ENCODE measurements at places on chromosomes 3 and 15.

DNA sequence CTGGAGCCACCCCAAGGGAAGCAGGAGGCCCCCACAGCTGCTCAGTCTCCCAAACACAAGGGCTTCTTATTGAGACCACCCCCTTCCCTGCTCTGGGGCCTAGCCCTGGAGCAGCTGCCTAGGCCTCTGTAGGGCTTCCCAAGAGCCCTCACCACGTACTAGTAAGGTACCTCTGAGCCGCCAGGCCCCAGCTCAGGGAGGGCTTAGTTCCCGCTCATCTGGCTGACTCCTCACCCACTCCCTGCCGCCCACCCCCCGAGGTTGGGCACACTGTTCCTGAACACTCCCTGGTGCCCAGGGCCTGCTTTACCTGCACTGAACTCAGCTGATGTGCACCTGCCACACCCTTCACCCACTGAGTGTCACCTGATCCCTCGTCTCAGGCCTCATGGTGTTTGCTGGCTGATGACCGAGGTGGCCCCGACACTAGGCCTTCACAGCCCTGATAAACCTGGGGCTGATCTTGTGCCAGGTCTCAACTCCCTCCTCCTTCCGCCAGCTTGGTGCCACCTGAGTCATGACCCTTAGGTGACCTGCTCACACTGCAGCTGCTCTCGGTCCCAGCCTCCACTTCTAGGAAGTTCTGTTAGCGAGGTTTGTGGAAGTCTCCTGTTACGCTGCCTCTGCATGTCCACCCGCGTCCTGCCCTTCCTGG is 18.0 kb upstream of the SPTBN5 start:
- no peaks in the 10 kb centered on the region for H3K27me3 ChIP-seq
- no peak overlapping the region for H3K4me3 ChIP-seq
- peaks cover 2% of the 10 kb centered on the region for H3K4me1 ChIP-seq
- peaks cover 28% of the 10 kb centered on the region for H3K36me3 ChIP-seq

- H3K36me3 ChIP-seq = peaks cover 42% of the 10 kb centered on the region
- H3K4me1 ChIP-seq = peaks cover 100% of the 10 kb centered on the region
- H3K27ac ChIP-seq = peak overlapping the region; percentile 99
Observed at GRCh38 chr15:31342781-31343626, 16.4 kb downstream of the KLF13 start.

GRCh38 chr15:71591057-71591456 is 219.3 kb upstream of the NR2E3 start:
- no peaks in the 10 kb centered on the region for H3K27me3 ChIP-seq
- no peak overlapping the region for H3K27ac ChIP-seq
- no peak for DNase-seq
- H3K4me3 ChIP-seq = no peak overlapping the region
- H3K4me1 ChIP-seq = no peaks in the 10 kb centered on the region
- no peaks in the 10 kb centered on the region for H3K36me3 ChIP-seq

DNA sequence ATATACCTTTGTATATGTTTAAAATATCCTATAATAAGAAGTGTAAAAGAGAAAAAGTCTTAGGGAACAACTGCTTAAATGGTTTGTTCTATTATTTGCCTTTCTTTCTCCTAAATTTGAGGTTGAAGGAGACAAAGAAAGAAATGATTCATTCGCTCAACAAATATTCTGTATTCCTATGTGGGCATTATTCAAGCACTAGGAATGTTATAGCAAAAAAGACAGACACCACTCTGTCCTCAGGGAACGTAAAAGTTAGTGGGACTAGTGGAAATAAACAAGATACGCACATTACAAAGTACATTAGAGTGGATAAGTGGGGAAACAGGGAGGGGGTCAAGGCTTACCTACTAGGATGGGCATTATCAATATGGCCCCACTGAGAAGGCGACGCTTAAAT is 332.2 kb downstream of the LPP start:
- H3K36me3 ChIP-seq = peaks cover 44% of the 10 kb centered on the region
- H3K4me3 ChIP-seq = no peak overlapping the region
- H3K27ac ChIP-seq = no peak overlapping the region
- no peak for DNase-seq

DNA sequence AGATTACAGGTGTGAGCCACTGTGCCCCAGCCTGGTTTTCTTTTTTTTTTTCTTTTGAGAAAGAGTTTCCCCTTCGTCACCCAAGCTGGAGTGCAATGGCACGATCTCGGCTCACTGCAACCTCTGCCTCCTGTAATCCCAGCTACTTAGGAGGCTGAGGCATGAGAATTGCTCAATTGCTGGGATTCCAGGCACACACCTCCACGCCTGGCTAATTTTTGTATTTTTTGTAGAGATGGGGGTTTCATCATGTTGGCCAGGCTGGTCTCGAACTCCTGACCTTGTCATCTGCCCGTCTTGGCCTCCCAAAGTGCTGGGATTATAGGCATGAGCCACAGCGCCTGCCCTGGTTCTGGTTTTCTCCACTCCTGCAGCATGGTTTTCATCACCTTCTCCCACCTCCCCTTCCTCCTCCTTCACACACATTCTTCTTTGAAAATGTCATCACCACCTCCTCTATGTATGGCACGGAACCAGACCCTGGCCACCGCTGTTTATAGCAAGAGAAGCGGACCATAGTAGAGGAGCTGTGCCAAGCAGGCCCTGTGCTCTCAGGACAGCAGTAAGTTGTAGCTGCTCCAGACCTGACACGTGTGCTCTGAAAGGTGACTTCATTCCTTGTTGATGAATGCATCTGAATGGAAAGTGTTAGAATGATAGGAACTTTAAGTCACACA is 14.6 kb upstream of the AHSG start:
- H3K4me1 ChIP-seq = peaks cover 4% of the 10 kb centered on the region
- no peak overlapping the region for H3K27ac ChIP-seq
- H3K4me3 ChIP-seq = no peak overlapping the region

- no peaks in the 10 kb centered on the region for H3K27me3 ChIP-seq
- no peak overlapping the region for H3K4me3 ChIP-seq
- no peaks in the 10 kb centered on the region for H3K4me1 ChIP-seq
- no peaks in the 10 kb centered on the region for H3K36me3 ChIP-seq
- H3K27ac ChIP-seq = no peak overlapping the region
- DNase-seq = no peak
Observed at GRCh38 chr3:153658136-153658535, 463.1 kb upstream of the ARHGEF26 start.

GRCh38 chr3:31861826-31862225 is 119.2 kb downstream of the OSBPL10 start:
- no peaks in the 10 kb centered on the region for H3K36me3 ChIP-seq
- peaks cover 13% of the 10 kb centered on the region for H3K27me3 ChIP-seq
- H3K4me3 ChIP-seq = no peak overlapping the region

DNA sequence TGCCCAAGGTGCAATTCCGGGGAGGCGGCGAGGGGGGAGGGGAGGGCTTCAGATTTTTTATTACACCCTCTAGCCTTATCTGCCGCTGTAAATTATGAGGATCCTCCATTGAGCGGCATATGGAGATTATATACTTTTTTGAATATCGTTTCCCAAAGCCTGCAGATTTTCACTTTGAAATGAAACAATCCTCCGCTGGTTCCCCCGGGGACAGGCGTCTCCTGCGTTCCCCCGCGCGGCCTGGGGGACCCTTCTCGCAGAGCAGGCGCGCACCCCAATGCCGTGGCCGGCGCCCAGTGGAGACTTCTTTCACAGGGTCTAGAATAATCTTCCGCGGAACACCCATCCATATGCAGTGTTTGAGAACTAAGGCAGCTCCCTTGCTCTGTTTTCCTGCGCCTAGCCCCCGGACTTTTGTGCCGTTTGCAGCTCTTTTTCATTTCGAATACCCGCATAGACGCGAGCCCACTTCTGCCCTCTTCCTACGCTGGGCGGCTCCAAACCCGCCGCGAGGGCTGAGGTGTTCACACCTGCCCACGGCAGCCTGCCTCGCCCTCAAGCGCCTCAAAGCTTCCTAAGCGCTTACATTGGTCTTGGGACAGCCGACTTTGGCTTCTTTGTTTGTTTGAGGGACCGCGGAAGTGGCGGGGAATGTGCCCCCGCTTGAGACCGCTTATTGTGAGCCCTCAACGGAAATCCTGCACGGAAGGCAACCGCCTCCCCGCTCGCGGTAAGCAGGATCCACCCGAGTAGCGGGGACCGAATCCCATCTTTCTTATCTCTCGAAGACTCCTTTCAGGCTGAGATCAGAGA is 7.5 kb downstream of the SOX14 start:
- DNase-seq = no peak
- H3K27ac ChIP-seq = peak overlapping the region; percentile 60
- peaks cover 9% of the 10 kb centered on the region for H3K36me3 ChIP-seq
- no peak overlapping the region for H3K4me3 ChIP-seq

DNA sequence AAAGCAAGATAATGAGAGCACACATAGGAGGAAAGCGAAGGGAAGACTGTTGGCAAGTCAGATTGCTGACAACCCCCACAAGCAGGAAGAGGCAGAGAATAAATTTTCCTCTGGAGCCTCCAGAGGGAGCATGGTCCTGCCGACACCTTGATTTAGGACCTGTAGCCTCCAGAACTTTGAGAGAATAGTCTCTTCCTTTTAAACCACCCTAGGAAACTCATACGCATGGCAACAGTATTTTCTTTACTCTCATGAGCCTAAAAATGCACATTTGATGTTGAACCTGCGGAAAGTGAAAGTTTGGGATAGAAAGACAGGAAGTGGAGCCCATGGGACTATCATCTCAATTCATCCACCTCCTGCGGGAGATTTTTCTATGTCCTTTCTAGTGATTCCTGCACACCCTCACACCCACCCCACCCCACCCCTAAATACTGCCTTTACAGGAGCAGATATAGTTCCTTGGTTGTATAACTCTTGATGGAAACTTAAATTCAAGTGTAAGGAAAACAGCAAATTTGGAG is 116.7 kb upstream of the LPP start:
- peaks cover 10% of the 10 kb centered on the region for H3K4me1 ChIP-seq
- no peak for DNase-seq
- peaks cover 1% of the 10 kb centered on the region for H3K36me3 ChIP-seq
- no peak overlapping the region for H3K4me3 ChIP-seq

- no peak overlapping the region for H3K4me3 ChIP-seq
- H3K36me3 ChIP-seq = no peaks in the 10 kb centered on the region
- DNase-seq = no peak
- H3K27me3 ChIP-seq = peaks cover 27% of the 10 kb centered on the region
- H3K27ac ChIP-seq = no peak overlapping the region
- H3K4me1 ChIP-seq = no peaks in the 10 kb centered on the region
Observed at GRCh38 chr3:126692858-126693257, 11.2 kb upstream of the CHCHD6 start.

GRCh38 chr3:18527691-18528090 is 102.6 kb upstream of the SATB1 start:
- peaks cover 56% of the 10 kb centered on the region for H3K36me3 ChIP-seq
- peaks cover 5% of the 10 kb centered on the region for H3K4me1 ChIP-seq
- H3K4me3 ChIP-seq = no peak overlapping the region
- no peak overlapping the region for H3K27ac ChIP-seq
- H3K27me3 ChIP-seq = no peaks in the 10 kb centered on the region

DNA sequence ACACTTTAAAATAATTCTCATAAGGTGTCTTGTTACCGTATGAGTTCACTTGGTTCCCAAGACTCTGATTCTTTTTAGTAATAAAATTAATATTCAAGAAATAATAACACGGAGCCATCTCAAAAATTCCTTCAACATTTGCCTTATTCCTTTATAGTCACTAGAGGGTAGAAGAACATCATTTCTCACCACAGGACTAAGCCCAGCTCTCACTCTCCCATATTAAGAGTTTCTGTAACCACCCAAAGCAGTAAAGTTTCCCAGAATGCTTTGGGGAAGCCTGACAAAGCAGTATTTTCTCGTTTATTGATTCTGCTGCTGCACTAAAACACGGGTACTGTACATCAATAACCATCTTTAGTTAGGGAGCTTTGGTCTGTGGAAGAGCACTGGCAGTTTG is 114.9 kb downstream of the MCTP2 start:
- no peaks in the 10 kb centered on the region for H3K36me3 ChIP-seq
- H3K27ac ChIP-seq = no peak overlapping the region
- DNase-seq = no peak
- no peaks in the 10 kb centered on the region for H3K27me3 ChIP-seq
- H3K4me1 ChIP-seq = no peaks in the 10 kb centered on the region
- no peak overlapping the region for H3K4me3 ChIP-seq

GRCh38 chr3:148723631-148724030 is 25.9 kb downstream of the AGTR1 start:
- no peaks in the 10 kb centered on the region for H3K36me3 ChIP-seq
- H3K27me3 ChIP-seq = no peaks in the 10 kb centered on the region
- no peak overlapping the region for H3K4me3 ChIP-seq
- DNase-seq = no peak
- H3K27ac ChIP-seq = no peak overlapping the region

- DNase-seq = no peak
- no peaks in the 10 kb centered on the region for H3K4me1 ChIP-seq
- no peaks in the 10 kb centered on the region for H3K36me3 ChIP-seq
- no peak overlapping the region for H3K27ac ChIP-seq
- no peak overlapping the region for H3K4me3 ChIP-seq
Observed at GRCh38 chr15:29990035-29990434, 92.7 kb upstream of the GOLGA8J start.

DNA sequence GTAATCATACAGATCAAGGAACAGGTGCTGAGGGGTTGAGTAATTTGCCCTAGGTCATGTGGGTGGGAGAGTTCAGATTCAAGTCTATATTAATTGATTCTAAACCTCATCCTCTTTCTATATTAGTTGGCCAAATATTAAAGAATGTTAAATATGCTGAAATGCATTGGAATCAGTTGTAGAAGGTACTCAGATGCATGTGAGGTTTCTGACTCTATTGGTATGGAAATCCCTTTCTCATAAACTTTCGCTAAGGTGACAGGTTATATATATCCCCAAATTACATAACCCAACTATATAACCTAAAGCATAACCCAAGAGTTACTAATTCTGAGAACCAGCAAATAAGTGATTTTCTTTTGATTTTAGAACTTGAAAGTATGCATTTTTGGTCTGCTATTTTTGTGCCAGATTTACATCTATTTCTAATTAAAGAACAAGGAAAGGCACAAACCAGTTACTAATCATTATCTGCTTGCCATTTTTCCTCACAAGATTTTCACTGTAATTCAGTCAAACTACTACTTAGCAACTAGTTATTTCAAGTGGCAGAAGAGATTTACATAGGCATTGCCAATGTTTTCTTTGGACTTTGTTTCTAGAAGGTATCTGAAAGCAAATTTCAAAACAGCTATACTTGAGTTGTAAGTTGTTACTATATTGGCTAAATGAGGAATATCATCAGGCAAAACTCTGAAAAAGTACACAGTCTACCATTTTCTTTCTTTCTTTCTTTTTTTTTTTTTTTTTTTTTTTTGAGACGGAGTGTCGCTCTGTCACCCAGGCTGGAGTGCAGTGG is 201.3 kb downstream of the RBMS3 start:
- no peak for DNase-seq
- no peaks in the 10 kb centered on the region for H3K36me3 ChIP-seq
- H3K27ac ChIP-seq = no peak overlapping the region
- H3K27me3 ChIP-seq = no peaks in the 10 kb centered on the region
- no peak overlapping the region for H3K4me3 ChIP-seq

DNA sequence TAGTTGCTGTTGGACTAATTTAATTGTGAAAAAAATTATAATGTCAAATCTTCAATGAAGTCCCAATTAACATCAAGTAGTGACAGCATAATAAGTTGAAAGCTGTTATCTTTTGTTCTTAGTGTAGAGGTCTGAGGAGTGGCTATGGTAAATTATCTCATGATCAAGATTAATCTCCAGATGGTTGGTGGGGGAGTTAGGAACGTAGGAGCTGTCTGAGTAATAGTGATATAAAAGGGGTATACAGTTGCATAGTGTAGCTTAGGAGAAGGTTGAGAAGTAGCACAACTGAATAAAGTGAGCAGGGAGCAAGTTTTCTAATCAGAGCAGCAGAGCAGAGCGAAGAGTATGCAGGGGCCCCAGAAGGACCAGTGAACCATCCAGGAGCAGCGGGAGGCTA is 19.5 kb downstream of the TMOD2 start:
- peaks cover 23% of the 10 kb centered on the region for H3K36me3 ChIP-seq
- no peak overlapping the region for H3K27ac ChIP-seq
- DNase-seq = no peak
- no peaks in the 10 kb centered on the region for H3K27me3 ChIP-seq
- H3K4me3 ChIP-seq = no peak overlapping the region

All from activated naive CD4-positive, alpha-beta T cell treated with anti-CD3 and anti-CD28 coated beads, Interleukin-2, amount 10 ng/mL, durations not matched to agents 7 days and 5 days (primary cell).